ENCODE measurements at places on chromosomes 11 and 22.

- DNase-seq = no peak
Observed at GRCh38 chr11:33635161-33635560, 65.5 kb downstream of the C11orf91 start.

- no peak for DNase-seq
Observed at GRCh38 chr11:10350334-10350733, 45.5 kb downstream of the ADM start.

DNA sequence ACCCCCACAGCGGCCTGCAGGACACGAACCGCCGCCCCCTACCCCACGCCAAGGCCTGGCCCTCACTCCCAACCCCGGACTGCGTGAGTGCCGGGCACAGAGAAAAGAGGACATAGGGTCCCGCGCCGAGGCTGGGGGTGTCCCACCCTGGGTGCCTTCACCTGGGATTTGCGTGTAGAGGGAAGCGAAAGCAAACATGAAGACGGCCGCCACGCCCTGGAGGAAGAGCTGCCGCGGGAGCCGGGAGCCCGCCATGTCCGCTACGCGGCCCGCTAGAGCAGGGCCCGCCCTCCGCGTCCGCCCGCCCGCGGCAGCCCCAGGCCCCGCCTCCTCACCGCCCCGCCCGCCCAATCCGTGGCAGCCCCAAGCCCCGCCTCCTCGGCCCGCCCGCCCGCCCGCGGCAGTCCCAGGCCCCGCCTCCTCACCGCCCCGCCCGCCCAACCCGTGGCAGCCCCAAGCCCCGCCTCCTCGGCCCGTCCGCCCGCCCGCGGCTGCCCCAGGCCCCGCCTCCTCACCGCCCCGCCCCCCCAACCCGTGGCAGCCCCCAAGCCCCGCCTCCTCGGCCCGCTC, at the start of gene LMF2:
TSS of gene LMF2 (minus strand) at position 282 of the 570 bp plus-strand sequence. CDS start at position 255, 27 bp downstream.
- peak; percentile 95 for DNase-seq

DNA sequence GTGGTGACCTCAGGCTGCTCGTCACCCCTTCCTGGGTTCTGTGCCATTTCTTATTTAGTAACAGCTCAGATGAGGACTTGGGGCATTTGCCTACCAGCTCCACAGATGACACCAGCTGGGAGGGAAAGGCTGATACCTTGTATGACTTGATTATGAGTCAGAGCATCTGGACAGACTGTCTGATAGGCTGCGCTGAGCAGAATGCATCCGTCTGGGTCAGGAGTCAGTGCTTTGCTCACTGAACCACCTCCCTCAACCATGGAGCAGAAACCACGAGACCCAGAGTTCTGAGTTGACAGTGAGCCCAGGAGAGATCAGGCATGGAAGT, 6.8 kb downstream of the ST14 start:
- DNase-seq = no peak

Data from Right ventricle myocardium inferior (tissue), 1 donor.